ENCODE measurements at places on chromosomes 7 and 10.
A peak's percentile ranks its signal among the peaks of the same experiment; 100 is the strongest.

GRCh38 chr7:35313575-35313974 lies 59.7 kb upstream of the TBX20 start:
- DNase-seq, result no peak

DNA sequence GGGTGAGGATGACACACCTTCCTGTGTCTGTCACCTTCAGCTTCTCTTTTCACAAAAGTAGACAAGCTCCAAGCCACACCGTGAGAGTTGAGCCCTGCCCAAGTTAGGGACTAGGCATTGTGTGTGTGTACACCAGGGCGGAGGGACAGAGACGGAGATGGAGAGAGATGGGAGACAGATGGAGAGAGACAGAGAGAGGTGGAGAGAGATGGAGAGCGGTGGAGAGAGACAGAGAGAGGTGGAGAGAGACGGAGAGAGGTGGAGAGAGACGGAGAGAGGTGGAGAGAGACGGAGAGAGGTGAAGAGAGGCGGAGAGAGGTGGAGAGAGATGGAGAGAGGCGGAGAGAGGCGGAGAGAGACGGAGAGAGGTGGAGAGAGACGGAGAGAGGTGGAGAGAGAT lies 207.0 kb downstream of the DNAJB6 start:
- DNase-seq, result no peak

DNA sequence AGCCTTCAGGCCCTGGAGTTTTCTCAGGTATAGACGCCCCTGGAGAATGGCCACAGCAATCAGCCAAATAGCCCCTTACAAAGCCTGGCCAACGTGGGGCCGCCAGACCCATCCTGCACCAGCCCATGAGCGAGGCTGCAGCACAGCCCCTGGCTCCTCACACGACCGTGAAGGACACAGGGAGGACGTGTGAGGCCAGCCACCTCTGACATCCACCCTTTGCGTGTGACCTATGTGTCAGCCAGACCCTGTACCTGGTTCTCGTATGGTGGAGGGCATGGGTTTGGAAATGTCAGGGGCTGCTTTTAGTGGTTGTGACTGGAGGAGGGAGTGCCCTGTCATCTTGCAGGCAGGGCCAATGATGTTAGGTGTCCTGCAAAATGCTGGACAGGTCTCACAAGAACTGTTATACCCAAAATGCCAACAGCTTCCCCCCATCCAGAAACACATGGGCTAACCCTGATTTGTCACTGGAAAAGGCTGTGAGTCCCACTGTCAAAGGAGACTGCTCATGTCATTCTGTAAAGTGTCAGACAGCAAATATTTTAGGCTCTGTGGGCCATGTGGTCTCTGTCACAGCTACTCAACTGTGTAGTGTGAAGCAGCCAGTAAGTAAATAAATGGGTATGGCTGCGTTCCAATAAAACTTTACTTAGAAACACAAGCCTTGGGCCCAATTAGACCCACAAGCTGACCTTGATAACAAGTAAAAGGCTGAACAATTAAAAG lies 30.0 kb downstream of the NOD1 start:
- DNase-seq, result no peak

DNA sequence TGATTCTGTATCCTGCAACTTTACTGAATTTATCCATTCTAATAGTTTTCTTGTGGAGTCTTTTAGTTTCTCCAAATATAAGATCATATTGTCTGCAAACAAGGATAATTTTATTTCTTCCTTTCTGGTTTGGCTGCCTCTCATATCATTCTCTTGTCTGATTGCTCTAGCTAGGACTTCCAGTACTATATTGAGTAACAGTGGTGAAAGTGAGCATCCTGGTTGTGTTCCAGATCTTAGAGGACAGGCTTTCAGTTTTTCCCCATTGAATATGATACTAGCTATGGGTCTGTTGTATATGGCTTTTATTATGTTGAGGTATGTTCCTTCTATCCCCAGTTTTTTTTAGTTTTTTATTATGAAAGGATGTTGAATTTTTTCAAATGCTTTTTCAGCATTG lies 28.2 kb downstream of the KLHL7 start:
- DNase-seq, result no peak

DNA sequence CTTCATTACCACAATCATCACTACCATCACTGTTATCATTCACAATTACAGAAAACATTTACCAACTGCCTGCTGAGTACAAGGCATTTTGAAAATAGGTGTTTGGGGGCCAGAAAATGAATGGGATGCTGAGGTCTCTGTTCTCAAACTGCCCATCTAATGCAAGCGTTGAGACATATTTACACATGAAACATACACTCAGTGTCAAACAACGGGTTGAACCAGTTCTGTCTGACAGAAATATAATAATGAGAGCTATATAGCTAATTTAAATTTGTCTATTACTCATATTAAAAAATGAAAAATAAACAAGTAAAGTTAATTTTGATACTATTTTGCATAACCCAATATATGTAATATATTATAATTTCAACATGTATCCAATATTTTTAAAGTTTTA lies 303.1 kb downstream of the KCNMA1 start:
- DNase-seq, result peak; percentile 80

DNA sequence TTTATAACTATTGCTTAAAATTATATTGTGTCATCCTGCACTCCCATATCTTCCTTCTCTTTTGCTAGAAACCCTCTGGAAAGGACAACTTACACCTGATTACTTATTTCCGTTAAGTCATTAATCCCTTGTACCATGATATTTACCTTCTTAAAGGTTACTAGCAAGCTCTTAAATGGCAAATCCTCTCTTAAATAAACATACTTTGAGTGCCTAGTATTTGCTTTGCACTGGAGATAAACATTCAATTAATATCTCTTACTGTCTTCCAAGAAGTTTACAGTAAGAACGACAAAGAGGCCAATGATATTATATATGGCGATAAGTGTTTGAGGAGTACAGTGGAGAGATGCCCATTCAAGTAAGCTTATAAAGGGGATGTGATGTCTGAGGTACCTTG lies 278.3 kb downstream of the HGF start:
- no peak for DNase-seq

DNA sequence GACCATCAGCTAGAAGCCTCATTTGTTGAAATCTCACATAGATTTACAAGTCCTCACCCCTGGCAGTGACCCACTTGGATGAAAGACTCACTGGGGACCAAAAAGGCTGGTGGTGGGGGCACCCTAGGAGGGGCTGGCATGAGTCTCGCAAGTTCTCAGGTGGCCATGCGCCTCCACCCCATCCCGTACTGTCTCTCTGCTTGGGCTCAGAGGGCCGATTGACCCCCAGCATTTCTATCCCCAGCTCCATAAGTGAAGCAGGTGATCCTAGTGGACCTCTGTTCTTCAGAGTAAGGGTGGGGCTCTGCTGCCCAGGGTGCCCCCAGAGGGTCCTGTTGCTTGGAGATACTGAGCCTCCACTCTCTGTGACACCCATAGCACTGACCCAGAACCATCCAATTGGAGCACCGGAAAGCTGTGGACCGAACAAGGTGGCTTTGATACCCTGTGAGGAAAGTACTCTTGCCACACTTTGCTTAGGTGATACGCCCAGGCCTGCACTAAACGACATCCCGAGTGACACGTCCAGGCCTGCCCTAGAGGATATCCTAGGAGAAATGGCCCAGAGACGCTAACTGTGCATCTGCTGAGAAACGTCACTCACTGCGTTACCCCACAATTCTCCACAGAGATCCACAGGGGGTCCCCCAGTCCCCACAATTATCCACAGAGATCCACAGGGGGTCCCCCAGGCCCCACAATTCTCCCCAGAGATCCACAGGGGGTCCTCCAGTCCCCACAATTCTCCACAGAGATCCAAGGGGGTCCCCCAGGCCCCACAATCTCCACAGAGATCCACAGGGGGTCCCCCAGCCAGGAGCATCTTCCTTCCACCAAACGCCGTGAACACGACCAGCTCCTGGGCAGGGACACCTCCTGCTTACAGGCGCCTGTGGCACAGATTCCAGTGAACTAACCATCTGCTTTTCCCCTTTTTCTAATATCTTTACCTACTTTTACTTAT lies 262.9 kb downstream of the PTPRN2 start:
- DNase-seq, result no peak

DNA sequence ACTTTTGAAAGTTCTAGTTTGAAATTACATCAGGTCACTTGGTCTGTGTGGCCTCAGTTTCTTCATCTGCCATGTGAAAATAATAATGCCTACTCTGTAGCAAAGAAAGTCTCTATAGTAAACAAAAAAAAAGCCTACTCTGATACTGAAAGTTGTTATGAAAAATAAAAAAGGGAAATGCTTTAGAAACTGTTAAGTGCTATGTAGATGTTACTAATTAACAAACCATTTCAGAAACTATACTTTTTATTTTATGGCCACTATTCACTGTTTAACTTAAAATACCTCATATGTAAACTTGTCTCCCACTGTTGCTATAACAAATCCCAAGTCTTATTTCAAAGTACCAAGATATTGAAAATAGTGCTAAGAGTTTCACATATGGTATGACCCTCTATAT lies 50.6 kb downstream of the CFTR start:
- no peak for DNase-seq

DNA sequence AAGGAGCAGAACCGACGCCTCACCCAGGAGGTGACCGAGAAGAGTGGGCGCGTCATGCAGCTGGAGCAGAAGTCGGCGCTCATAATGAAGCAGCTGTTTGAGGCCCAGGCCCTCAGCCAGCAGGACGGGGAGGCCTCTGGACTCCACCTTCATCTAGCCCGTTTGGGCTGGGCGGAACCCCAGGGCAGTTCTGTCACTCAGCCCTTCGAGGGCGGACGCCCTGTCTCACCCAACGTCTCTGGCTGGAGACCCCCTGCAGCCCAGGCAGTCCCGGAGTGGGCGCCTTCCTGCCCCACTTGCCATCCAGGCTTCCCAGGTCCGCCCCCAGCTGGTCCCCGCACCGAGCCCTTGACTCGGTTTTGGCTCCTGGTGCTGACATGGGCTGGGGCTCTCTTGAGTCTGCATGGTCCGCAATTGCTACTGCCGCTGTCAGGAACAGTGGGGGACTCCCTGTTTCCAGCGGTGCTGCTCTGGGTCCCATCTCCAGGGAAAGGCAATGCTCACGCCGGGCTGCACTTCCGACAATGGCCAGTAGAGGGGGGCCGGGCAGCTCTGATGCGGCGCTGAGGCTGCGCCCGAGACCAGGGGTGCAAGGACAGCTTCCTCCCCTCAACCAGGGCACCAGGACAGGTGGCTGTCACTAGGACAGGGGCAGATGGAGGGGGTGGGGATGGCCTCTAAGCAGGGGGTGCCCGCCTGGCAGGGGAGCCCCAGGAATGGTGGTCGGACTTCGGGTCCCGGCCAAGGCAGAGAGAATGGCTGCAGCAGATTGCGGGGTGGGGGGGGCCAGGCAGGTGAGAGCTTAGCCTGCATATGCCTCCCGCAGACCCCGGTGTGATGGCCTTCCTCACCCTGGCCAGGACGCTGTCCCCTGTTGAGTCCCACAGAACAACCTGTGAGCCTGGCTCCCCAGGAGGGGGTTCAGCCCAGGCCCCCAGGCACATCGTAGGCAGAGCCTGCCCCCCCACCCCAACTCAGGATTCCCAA lies 71.2 kb upstream of the KCTD7 start:
- peak; percentile 43 for DNase-seq

- DNase-seq, result peak; percentile 27
Measured at GRCh38 chr7:99975782-99976521, at the start of gene AZGP1. AZGP1 (minus strand) TSS chr7:99976031; CDS start chr7:99976020, 11 bp downstream.

- no peak for DNase-seq
Measured at GRCh38 chr10:97479939-97480338, 18.3 kb downstream of the MMS19 start.

DNA sequence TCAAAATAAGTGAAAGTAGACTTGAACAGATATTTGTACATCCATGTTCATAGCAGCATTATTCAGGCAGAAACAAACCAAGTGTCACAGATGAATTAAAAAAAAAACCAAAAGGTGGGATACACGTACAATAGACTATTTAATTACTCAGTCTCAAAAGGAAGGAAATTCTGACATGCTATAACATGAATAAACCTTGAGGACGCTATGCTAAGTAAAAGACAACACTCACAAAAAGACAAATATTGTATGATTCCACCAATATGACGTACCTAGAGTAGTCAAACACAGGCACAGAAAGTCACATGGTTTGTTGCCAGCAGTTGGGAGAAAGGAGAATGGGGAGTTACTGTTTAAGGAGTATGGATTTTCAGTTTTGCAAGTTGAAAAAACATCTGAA lies 18.0 kb upstream of the CFAP70 start:
- no peak for DNase-seq

DNA sequence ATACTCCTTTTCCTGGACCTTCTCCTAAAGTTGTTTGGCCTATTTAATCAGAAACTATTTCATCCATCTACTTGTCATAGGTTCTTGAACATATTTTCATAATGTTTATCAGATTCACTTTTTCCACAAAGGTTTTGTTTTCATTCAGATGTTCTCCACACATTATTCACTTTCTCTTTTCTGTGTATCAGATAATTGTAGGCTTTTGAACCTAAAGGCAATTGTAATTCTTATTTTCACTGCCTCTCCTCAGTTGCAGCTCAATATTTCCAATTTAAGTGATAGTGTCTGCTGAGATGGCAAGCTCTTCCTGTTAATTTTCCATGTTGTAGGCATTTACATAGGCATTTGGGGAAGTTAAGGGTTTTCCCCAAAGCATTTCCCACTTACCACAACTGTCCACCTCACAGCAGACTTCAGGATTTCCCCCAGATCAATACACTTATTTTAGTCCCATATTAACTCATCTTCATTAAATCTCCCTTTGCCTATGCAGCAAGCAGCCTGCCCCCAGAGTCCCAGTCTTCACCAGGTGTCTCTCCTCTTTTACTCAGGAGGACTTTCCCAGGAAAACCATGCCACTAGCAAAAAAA lies 12.3 kb upstream of the IKZF1 start:
- DNase-seq, result no peak

DNA sequence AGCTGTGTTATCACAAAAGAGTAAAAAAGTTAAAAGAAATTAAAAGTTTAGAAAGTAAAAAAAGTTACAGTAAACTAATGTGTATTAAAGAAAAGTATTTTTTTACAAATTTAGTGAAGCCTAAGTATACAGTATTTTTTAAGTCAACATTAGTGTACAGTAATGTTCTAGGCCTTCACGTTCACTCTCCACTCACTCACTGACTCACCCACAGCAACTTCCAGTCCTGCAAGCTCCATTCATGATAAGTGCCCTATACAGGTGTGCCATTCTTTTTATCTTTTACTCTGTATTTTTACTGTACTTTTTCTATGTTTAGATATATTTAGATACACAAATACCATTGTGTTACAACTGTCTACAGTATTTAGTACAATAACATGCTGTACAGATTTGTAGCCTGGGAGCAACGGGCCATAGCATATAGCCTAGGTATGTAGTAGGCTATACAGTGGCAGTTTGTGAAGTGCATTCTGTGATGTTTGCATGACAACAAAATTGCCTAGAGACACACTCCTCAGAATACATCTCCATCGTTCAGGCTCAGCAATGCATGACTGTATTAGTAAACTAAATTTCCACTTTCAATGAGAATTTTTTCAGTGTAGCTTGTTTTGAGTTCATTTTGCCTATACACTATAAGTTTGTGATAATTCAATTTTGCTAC lies 539.9 kb upstream of the C7orf33 start:
- DNase-seq, result peak; percentile 25

DNA sequence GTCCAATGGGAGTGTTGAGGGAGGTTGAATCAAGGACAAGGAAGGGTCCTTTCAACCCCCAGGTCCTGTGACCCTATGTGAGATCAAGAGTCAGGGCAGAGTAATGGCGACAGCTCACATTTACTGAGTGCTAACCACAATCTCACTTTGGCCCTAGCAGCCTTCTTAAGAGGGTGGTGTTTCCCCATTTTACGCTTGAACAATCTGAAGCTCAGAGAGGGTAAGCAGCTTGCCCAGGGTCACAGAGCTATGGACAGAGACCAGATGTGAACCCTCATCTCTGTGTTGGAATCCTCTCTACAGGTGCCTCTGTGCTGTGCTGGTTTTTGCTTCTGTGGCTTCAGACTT lies 102.0 kb downstream of the GRK5 start:
- DNase-seq, result no peak

GRCh38 chr10:25226775-25227682 lies 52.2 kb downstream of the GPR158 start:
- DNase-seq, result peak; percentile 59
